Aorta (tissue), 5 donors: ENCODE measurements at places on chromosomes 16 and 17. TPM values are rescaled to one million over a fixed set of nuclear protein-coding genes. Genes with fewer than 3 reads are reported as not detected.

The HOXB6 gene
- total RNA-seq, result 5.8 TPM

GRCh38 chr17:29060475-29060874, 17.5 kb downstream of the PIPOX start:
- H3K27me3 ChIP-seq, result no peaks in the 10 kb centered on the region
- H3K4me3 ChIP-seq, result no peak overlapping the region
- no peak for DNase-seq
- H3K36me3 ChIP-seq, result no peaks in the 10 kb centered on the region
- peaks cover 2% of the 10 kb centered on the region for H3K4me1 ChIP-seq
- no peak overlapping the region for H3K27ac ChIP-seq

DNA sequence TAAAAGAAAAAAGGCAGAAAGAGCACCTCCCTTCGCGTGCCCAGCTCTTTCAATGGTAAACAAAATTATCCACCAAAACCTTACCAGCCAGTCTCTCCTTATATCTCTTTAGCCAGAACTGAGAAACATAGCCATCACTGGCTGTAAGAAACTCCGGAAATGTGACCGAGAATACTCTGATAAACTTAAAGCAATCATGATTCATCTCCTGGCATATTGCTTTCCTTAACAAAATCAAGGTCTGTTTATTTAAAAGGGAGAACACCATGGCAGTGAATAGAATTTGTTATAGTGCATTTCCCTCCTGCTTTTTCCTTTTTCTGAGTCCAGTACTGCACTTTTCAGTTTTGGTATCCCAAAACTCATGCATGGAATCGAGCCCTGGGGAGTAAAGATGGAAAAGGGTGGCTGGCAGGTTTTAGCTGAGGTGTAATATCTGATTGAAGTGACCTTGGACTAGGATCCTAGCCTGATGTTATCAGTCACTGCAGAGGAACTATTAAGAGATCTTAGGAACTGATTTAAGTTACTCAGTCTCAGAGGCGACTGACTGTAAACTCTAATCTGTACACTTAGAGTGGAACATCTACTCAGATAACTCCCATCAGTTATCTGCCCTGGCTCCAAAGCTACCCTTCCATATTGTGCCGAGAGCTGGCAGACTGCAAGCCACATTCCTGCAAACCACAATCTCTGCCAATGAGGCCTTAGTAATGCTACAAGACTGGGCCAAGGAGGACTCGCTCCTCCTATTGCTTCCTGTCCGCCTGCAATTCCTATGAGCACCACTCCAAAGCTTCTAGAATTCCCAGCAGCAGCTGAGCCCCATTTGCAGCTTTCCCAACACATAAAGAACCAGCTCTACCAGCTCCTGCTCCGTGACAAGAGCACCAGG, 7.4 kb upstream of the COX10 start:
- no peaks in the 10 kb centered on the region for H3K27me3 ChIP-seq
- no peaks in the 10 kb centered on the region for H3K4me1 ChIP-seq
- no peak for DNase-seq
- no peak overlapping the region for H3K4me3 ChIP-seq
- peak overlapping the region; percentile 38 for H3K27ac ChIP-seq

The TBC1D3B gene
- total RNA-seq, result 5.0 TPM

The CMTM1 gene
- 1.7 TPM for total RNA-seq

- H3K27me3 ChIP-seq, result no peaks in the 10 kb centered on the region
- DNase-seq, result no peak
- H3K4me1 ChIP-seq, result no peaks in the 10 kb centered on the region
- H3K4me3 ChIP-seq, result no peak overlapping the region
- H3K36me3 ChIP-seq, result peaks cover 11% of the 10 kb centered on the region
These were observed 9.7 kb upstream of the ARL2BP start for GRCh38 chr16:57235128-57236021.

DNA sequence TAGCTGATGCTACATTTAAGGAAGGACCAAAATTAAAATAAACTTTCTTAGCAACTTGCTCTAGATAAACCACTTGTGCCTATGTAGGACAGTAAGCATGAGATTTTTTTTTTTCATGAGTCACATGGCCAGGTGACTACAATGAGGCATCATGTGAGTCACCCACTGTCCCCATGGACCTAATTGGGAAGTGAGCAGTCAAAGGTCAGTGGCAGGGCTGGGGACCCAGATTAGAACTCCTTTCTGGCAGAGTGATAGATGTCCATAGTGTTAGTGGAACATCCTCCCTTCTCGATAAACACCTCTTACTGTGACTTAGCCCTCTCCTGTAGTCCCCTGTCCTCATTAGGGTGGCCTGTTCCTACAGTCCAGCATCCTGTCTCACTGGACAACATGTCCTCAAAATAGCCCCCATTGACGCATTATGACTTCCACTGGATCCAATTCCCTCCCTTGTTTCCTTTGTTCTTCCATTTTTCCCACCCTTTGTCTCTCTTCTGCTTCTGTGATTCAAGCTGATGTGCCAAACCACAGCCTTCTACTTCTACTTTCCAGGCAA, 12.4 kb downstream of the ITGB3 start:
- no peak overlapping the region for H3K4me3 ChIP-seq
- DNase-seq, result no peak
- H3K27me3 ChIP-seq, result no peaks in the 10 kb centered on the region
- peak overlapping the region; percentile 56 for H3K27ac ChIP-seq

The ALOX15B gene
- 0.15 TPM for total RNA-seq

The HOXB4 gene
- 17.9 TPM for total RNA-seq
